WTC11 (cell line): ENCODE measurements at places on chromosomes 4 and X. TPM values are rescaled to one million over a fixed set of nuclear protein-coding genes. Genes with fewer than 3 reads are reported as not detected.

CITED1 gene
- total RNA-seq, result 2.2 to 4.5 TPM (median 3.9 TPM) in 3 replicates

FAM9C gene
- total RNA-seq, result 0.07 to 0.28 TPM in 2 of 3 replicates, not detected in the other

CSAG3 gene
- total RNA-seq, result 13.0 to 14.1 TPM (median 13.2 TPM) in 3 replicates

HPGDS gene
- not detected in 3 replicates for total RNA-seq

PORCN gene
- total RNA-seq, result 16.4 to 19.7 TPM (median 16.9 TPM) in 3 replicates

SULT1B1 gene
- total RNA-seq, result 0.02 to 0.14 TPM (median 0.04 TPM) in 3 replicates

TMSB15C gene
- total RNA-seq, result 2.2 to 4.3 TPM (median 3.6 TPM) in 3 replicates

NEIL3 gene
- total RNA-seq, result 9.9 to 13.5 TPM (median 12.0 TPM) in 3 replicates

MMRN1 gene
- 0.05 to 0.07 TPM in 2 of 3 replicates, not detected in the other for total RNA-seq

NWD2 gene
- 0.05 to 0.07 TPM in 2 of 3 replicates, not detected in the other for total RNA-seq

YTHDC1 gene
- total RNA-seq, result 103 to 118 TPM (median 109 TPM) in 3 replicates

CENPVL2 gene
- 3.1 to 3.7 TPM (median 3.5 TPM) in 3 replicates for total RNA-seq

ZNF157 gene
- total RNA-seq, result 1.7 to 2.0 TPM (median 1.8 TPM) in 3 replicates

DACH2 gene
- 2.6 to 3.5 TPM (median 3.1 TPM) in 3 replicates for total RNA-seq

CCDC110 gene
- 2.1 to 2.9 TPM (median 2.2 TPM) in 3 replicates for total RNA-seq

TRPC3 gene
- total RNA-seq, result 0.21 to 0.30 TPM (median 0.26 TPM) in 3 replicates

DNA sequence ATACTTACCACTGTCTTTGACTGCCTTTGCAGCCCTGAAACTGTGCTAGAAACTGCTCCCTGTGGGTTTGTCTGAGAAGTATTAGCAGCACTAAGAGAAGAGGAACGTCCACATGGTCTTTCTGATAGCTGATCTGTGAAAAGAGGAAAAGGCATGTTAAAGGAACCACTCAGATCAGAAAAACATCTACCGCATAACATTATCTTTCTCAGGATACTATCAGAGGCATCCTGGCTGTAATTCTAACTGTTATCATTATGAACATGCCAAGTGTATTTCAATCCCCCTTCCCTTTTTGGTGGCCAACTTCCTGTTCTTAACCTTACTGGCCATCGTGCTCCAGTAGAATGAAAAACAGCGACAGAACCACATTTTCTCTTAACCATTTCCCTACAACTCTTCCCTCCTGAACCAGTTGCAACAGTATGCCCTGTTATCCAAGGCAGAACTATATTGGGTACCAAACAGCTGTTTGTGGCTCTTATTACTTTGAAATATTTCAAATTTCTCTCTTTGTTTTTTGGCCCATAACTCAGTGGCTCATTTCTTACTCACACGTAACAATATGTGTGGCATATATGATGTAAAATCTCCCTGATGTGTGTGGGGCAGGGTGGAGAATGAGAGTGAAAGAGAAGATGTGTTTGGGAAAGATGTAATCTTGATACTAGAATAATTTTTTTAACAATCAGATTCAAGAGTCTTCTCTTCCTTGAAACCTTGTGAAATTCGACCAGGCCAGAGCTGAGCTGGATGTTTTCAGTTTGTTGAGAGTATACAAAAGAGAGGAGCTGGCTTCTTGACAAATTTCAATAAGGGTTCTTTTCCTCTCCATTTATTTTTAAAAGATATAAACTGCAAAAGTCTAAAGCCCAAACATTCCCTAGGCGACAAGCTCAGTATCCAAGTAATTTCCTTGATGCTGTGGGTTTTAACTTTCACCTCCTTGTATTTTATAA is 35.2 kb downstream of the ARHGEF6 start:
- DNase-seq, result no peak
- H3K27ac ChIP-seq, result no peak overlapping the region; the same call in 1 of the 2 replicates
- peaks cover 20% of the 10 kb centered on the region for H3K4me1 ChIP-seq
- H3K27me3 ChIP-seq, result no peaks in the 10 kb centered on the region
- H3K4me3 ChIP-seq, result no peak overlapping the region

GRCh38 chr4:36043901-36044300 is 200.4 kb downstream of the ARAP2 start:
- peaks cover 7% of the 10 kb centered on the region; the same call in 1 of the 2 replicates for H3K4me1 ChIP-seq
- H3K27ac ChIP-seq, result no peak overlapping the region
- DNase-seq, result no peak
- no peaks in the 10 kb centered on the region for H3K27me3 ChIP-seq
- H3K36me3 ChIP-seq, result no peaks in the 10 kb centered on the region

GRCh38 chr4:56668267-56668666 is 12.8 kb downstream of the HOPX start:
- no peak overlapping the region for H3K4me3 ChIP-seq
- peaks cover 49% of the 10 kb centered on the region for H3K27me3 ChIP-seq
- H3K4me1 ChIP-seq, result peaks cover 5% of the 10 kb centered on the region
- no peak overlapping the region for H3K27ac ChIP-seq

- no peak for DNase-seq
- H3K4me1 ChIP-seq, result no peaks in the 10 kb centered on the region
- H3K4me3 ChIP-seq, result no peak overlapping the region
- H3K27me3 ChIP-seq, result no peaks in the 10 kb centered on the region
Observed at GRCh38 chr4:144666539-144667175, 20.7 kb downstream of the HHIP start.

DNA sequence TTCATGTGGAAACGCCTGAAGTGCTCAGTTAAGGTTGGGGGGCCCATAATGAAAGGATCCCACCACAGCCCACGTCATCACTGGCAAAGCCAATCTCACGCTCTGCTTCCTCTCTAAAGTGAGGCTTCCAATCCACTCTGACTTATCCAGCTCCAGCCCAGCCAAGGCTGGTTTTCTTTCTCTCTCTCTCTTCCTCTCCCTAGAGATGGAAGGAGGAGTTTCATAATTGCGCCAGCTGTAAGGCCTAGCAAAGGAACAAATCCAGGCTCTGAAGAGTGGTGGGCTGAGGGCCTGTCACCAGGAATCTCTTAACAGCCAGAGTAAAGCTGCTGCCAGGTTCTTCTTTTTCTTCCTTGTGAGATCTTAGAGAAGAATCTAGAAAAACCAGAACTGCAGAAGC is 20.7 kb upstream of the BCLAF3 start:
- no peaks in the 10 kb centered on the region for H3K36me3 ChIP-seq
- no peak overlapping the region for H3K27ac ChIP-seq
- H3K27me3 ChIP-seq, result no peaks in the 10 kb centered on the region
- H3K4me1 ChIP-seq, result peaks cover 5% of the 10 kb centered on the region

- peaks cover 13% of the 10 kb centered on the region for H3K4me1 ChIP-seq
- no peaks in the 10 kb centered on the region for H3K27me3 ChIP-seq
- no peak for DNase-seq
- peak overlapping the region; percentile 20 for H3K27ac ChIP-seq
Observed at GRCh38 chr4:41050880-41051775, 163.2 kb downstream of the APBB2 start.

GRCh38 chrX:68895341-68895755 is 66.5 kb downstream of the EFNB1 start:
- H3K4me1 ChIP-seq, result peaks cover 29% of the 10 kb centered on the region
- no peak for DNase-seq
- H3K27ac ChIP-seq, result no peak overlapping the region
- H3K4me3 ChIP-seq, result no peak overlapping the region
- H3K27me3 ChIP-seq, result peaks cover 37% of the 10 kb centered on the region

GRCh38 chr4:39521253-39521919 is 5.9 kb downstream of the UGDH start:
- no peak overlapping the region; the same call in 1 of the 2 replicates for H3K27ac ChIP-seq
- H3K4me3 ChIP-seq, result no peak overlapping the region
- no peak for DNase-seq

- no peak overlapping the region for H3K27ac ChIP-seq
- no peaks in the 10 kb centered on the region for H3K27me3 ChIP-seq
- H3K36me3 ChIP-seq, result no peaks in the 10 kb centered on the region
- H3K4me1 ChIP-seq, result peaks cover 9% of the 10 kb centered on the region
- no peak for DNase-seq
Observed at GRCh38 chr4:85734424-85734831, 259.5 kb downstream of the ARHGAP24 start.

DNA sequence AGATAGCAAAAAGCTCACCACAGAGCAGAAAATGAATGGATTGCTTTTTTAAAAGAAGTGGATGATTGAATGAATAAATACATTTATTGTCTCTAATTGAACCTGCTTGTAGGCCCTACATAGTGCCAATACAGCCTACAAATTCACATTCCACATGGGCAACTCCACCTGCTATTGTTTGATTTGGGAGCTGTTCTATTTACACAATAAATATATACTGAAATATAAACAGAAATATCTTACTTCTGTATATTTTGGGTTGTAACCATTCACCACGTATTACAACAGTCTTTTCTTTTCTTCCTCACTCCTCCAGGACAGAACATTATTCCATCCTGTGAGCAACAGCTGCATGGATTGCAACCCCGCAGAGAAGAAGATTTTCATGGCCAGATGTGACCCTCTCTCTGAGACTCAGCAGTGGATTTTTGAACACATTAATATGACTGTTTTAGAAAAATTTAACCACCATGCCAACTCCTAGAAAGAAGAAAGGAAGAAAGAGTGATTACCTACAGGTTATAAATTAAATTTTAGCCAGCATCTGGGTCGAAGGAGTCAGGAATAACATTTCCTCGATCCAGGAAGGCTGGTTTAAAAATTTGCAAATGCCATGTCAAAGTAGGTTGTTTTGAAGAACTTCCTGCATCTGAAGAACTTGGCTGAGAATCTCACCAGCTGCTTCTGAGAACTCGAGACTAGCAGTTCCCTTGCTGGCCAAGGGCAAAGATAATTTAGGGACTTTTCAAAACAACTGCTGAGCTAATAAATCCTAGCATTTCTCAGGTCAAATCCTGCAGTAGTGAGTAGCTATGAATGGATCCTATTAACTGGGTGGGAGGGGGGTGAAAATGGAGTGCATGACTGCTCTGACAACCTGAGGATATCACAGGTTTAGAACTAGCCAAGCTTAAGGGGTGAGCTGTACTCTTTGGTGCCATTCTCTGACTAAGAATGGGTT is 128.7 kb upstream of the GALNT7 start:
- no peaks in the 10 kb centered on the region for H3K27me3 ChIP-seq
- H3K27ac ChIP-seq, result peak overlapping the region; percentile 80
- H3K36me3 ChIP-seq, result no peaks in the 10 kb centered on the region; the same call in none of the 2 replicates

GRCh38 chrX:9055354-9055753 is 21.4 kb upstream of the FAM9B start:
- no peak overlapping the region for H3K4me3 ChIP-seq
- H3K27ac ChIP-seq, result no peak overlapping the region
- no peaks in the 10 kb centered on the region for H3K27me3 ChIP-seq

GRCh38 chrX:24694825-24695224 is 1.1 kb downstream of the POLA1 start:
- peaks cover 2% of the 10 kb centered on the region for H3K36me3 ChIP-seq
- DNase-seq, result no peak
- H3K27ac ChIP-seq, result peak overlapping the region; percentile 78
- no peaks in the 10 kb centered on the region for H3K27me3 ChIP-seq
- H3K4me3 ChIP-seq, result peak overlapping the region; percentile 84

- peaks cover 5% of the 10 kb centered on the region for H3K36me3 ChIP-seq
- DNase-seq, result no peak
- H3K4me1 ChIP-seq, result peaks cover 22% of the 10 kb centered on the region
- H3K4me3 ChIP-seq, result no peak overlapping the region
Observed at GRCh38 chr4:177190995-177191580, 118.6 kb upstream of the NEIL3 start.

GRCh38 chr4:22045051-22045630 is 96.6 kb upstream of the KCNIP4 start:
- no peak overlapping the region for H3K27ac ChIP-seq
- H3K4me1 ChIP-seq, result no peaks in the 10 kb centered on the region
- no peak for DNase-seq
- peaks cover 15% of the 10 kb centered on the region for H3K36me3 ChIP-seq
- H3K4me3 ChIP-seq, result no peak overlapping the region

- peaks cover 48% of the 10 kb centered on the region for H3K36me3 ChIP-seq
- peaks cover 31% of the 10 kb centered on the region for H3K4me1 ChIP-seq
- H3K27me3 ChIP-seq, result no peaks in the 10 kb centered on the region
- peak overlapping the region; percentile 81 for H3K27ac ChIP-seq
Observed at GRCh38 chr4:78100060-78100459, 42.9 kb downstream of the FRAS1 start.

GRCh38 chr4:123488916-123489315 is 92.3 kb downstream of the SPRY1 start:
- peaks cover 5% of the 10 kb centered on the region; the same call in 1 of the 2 replicates for H3K4me1 ChIP-seq
- no peak for DNase-seq
- no peaks in the 10 kb centered on the region for H3K36me3 ChIP-seq
- no peak overlapping the region for H3K4me3 ChIP-seq

GRCh38 chrX:12026481-12026880 is 111.8 kb upstream of the FRMPD4 start:
- H3K36me3 ChIP-seq, result no peaks in the 10 kb centered on the region
- H3K4me3 ChIP-seq, result no peak overlapping the region
- H3K27ac ChIP-seq, result no peak overlapping the region
- no peaks in the 10 kb centered on the region for H3K4me1 ChIP-seq
- H3K27me3 ChIP-seq, result no peaks in the 10 kb centered on the region; the same call in 1 of the 2 replicates

DNA sequence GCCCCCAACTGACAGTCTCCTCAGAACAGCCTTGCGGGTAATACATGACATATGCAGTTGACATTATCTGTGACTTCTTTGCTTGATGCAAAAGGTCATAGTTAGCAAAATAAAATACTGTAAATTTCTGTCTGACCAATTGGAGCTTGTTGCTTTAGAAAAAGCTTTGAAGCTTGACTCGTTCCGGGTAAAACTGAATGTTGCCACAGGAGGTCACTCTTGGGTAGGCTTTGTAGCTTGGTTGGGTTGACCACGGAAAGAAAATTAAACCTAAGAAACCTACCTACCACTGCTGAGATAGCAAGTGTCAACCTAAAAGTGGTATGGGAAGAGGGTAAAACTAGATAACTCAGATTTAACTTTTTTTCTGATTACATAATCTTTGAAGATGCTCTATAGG is 23.2 kb downstream of the PRPS2 start:
- DNase-seq, result peak; percentile 28
- peaks cover 41% of the 10 kb centered on the region for H3K36me3 ChIP-seq
- no peak overlapping the region for H3K27ac ChIP-seq
- no peaks in the 10 kb centered on the region for H3K27me3 ChIP-seq
- peaks cover 24% of the 10 kb centered on the region for H3K4me1 ChIP-seq

GRCh38 chr4:164683040-164683439 is 70.9 kb upstream of the SMIM31 start:
- no peaks in the 10 kb centered on the region for H3K27me3 ChIP-seq
- H3K27ac ChIP-seq, result no peak overlapping the region
- 0 out of 2 replicates have a peak, but pooled peaks cover 7% of the 10 kb centered on the region for H3K4me1 ChIP-seq
- DNase-seq, result no peak
- no peak overlapping the region for H3K4me3 ChIP-seq

DNA sequence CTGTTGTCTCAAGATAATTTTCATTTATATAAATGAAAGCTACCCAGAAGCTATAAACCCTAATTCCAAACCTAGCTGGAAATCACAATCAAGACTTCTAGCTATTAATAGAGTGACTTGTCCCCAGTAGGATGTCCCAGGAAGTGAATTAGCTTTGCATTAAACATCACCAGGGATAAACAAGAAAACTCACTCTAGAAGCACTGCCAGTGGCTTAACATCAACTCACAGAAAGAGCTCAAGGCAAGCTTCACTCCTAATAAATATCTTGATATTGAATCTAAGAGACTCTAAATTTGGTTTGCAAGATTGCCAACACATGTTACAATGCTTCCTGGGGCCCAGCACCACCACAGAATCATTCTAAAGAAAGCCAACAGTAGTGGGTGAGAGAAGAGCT is 468.7 kb upstream of the FAM241A start:
- DNase-seq, result no peak
- H3K36me3 ChIP-seq, result no peaks in the 10 kb centered on the region
- no peak overlapping the region for H3K4me3 ChIP-seq
- H3K4me1 ChIP-seq, result peaks cover 27% of the 10 kb centered on the region
- no peaks in the 10 kb centered on the region for H3K27me3 ChIP-seq
- no peak overlapping the region for H3K27ac ChIP-seq

GRCh38 chr4:154349829-154350228 is 141.8 kb downstream of the DCHS2 start:
- no peaks in the 10 kb centered on the region for H3K36me3 ChIP-seq
- no peak overlapping the region for H3K27ac ChIP-seq
- no peak overlapping the region for H3K4me3 ChIP-seq
- H3K27me3 ChIP-seq, result no peaks in the 10 kb centered on the region
- no peaks in the 10 kb centered on the region for H3K4me1 ChIP-seq
